ENCODE measurements at places on chromosomes 16 and 17.

- H3K27ac ChIP-seq = no peak overlapping the region
- no peaks in the 10 kb centered on the region for H3K4me1 ChIP-seq
- DNase-seq = no peak
- H3K36me3 ChIP-seq = peaks cover 26% of the 10 kb centered on the region
Measured at GRCh38 chr17:82170412-82170961, 42.2 kb downstream of the CCDC57 start.

GRCh38 chr16:1488054-1488601 lies 616 bp downstream of the PTX4 start:
- H3K36me3 ChIP-seq = no peaks in the 10 kb centered on the region
- H3K4me3 ChIP-seq = no peak overlapping the region

DNA sequence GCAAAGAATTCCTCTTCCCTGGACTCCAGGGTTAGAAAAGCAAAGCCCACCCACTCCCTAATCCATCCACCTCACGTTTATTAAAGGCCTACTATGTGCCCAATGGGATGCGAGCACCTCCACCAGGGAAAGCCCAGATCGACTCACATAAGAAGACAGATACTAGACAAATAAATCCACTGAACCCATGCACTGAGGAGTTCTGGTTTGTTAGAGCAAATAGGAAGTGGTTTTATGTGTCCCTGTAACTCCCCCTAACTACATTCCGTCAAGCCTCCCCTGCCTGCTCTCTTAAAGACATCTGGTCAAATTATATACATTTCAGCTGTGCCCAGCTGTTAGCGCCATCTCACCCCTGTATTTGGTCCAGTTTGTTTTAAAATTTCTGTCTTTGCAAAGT lies 218.5 kb upstream of the RPL38 start:
- no peaks in the 10 kb centered on the region for H3K36me3 ChIP-seq
- H3K27ac ChIP-seq = no peak overlapping the region
- H3K4me3 ChIP-seq = no peak overlapping the region
- no peaks in the 10 kb centered on the region for H3K4me1 ChIP-seq
- no peaks in the 10 kb centered on the region for H3K27me3 ChIP-seq
- DNase-seq = no peak

- H3K27me3 ChIP-seq = no peaks in the 10 kb centered on the region
- no peak overlapping the region for H3K4me3 ChIP-seq
- peaks cover 62% of the 10 kb centered on the region for H3K36me3 ChIP-seq
- no peak for DNase-seq
- H3K4me1 ChIP-seq = peaks cover 11% of the 10 kb centered on the region
Measured at GRCh38 chr17:17809531-17810083, 27.2 kb downstream of the SREBF1 start.

DNA sequence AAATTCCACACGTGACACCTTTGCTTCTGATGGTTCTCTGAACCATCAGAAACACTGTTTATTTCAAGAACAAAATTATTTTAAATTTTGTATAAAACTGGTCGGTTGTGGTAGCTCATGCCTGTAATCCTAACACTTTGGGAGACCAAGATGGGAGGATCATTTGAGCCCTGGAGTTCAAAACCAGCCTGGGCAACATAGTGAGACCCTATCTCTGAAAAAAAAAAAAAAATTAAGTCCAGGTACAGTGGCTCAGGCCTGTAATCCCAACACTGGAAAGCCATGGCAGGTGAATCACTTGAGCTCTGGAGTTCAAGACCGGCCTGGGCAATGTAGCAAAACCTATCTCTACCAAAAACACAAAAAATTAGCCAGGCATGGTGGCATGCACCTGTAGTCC lies 8.3 kb upstream of the KANSL1 start:
- no peak overlapping the region for H3K27ac ChIP-seq
- peaks cover 3% of the 10 kb centered on the region for H3K36me3 ChIP-seq
- H3K27me3 ChIP-seq = no peaks in the 10 kb centered on the region
- DNase-seq = no peak
- H3K4me1 ChIP-seq = peaks cover 4% of the 10 kb centered on the region
- H3K4me3 ChIP-seq = no peak overlapping the region

- no peaks in the 10 kb centered on the region for H3K36me3 ChIP-seq
- no peaks in the 10 kb centered on the region for H3K4me1 ChIP-seq
- no peak overlapping the region for H3K4me3 ChIP-seq
- H3K27me3 ChIP-seq = no peaks in the 10 kb centered on the region
Measured at GRCh38 chr16:23334457-23334853, 32.4 kb downstream of the SCNN1B start.

Data from IMR-90 (cell line).